ENCODE measurements at places on chromosomes 2 and 18. TPM values are rescaled to one million over a fixed set of nuclear protein-coding genes. Genes with fewer than 3 reads are reported as not detected.

SIX3 gene
- total RNA-seq = not detected

SPATA3 gene
- not detected for total RNA-seq

GEN1 gene
- total RNA-seq = 9.6 TPM

POU3F3 gene
- total RNA-seq = not detected

CFC1B gene
- not detected for total RNA-seq

CD8B gene
- 10.6 TPM for total RNA-seq

DNA sequence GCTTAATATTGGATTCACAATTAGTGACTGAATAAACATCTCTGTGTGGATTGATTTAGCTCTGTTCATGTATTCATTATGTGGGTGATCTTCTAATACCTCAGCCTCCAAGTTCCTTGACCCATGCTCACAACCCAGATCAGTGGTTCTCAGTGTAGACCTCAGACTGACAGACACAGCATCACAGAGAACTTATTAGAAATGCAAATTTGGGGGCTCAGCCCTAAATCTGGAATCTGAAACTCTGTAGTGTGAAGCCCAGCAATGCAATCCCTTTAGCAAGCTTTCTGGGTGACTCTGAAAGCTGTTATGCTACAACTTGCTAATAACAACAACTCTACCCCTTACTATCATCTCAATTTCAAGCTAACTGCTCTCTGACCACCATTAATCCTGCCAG lies 273.1 kb upstream of the FANCL start:
- no peak for DNase-seq

- no peak for DNase-seq
Measured at GRCh38 chr2:226905718-226906117, 69.9 kb downstream of the RHBDD1 start.

DNA sequence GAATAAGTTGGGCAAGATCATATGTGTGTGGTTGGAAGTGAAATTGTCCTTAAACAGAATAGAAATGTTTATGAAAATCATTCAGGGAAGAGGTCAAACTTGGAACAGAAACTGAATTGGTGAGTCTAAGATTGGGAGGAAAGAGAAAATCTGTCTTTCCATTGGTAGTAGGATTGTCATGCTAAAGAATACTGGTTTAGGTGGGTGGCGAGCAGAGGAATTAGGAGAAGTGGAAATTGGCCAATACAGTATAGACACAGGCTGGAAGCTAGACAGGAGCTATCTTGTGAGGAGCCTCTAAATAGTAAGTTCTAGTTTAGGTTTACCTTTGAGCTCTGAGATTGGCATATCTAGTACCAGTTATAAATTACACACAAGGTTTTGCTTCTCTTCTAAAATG lies 80.9 kb upstream of the KYNU start:
- no peak for DNase-seq

GRCh38 chr2:61855318-61855613 lies 1.4 kb upstream of the FAM161A start:
- DNase-seq = no peak

- no peak for DNase-seq
Measured at GRCh38 chr18:72652990-72653593, 109.0 kb upstream of the CBLN2 start.

GRCh38 chr2:84969511-84970209 lies 1.3 kb upstream of the KCMF1 start:
- DNase-seq = no peak

GRCh38 chr2:20531633-20532262 lies 84.9 kb downstream of the RHOB start:
- no peak for DNase-seq

DNA sequence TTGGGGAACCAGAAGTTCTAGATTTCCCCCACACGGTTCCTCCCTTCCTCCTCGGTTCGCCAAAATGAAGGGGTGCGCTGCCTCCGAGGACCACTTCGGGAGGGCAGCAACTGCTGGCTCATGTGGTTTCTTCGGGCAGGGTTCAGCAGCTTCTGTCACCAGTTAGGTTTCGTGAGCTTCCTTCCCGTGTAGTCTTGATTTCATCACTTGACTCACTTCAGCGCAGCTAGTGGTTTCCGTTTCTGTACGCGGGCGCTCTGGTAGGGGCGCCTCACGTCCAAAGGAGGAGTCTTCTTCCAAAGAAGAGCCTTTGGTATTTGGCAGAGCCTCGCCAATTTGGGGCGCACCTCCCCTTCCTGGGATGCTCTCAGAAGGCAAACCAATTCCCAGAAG lies 485 bp upstream of the GALNT3 start:
- DNase-seq = no peak

DNA sequence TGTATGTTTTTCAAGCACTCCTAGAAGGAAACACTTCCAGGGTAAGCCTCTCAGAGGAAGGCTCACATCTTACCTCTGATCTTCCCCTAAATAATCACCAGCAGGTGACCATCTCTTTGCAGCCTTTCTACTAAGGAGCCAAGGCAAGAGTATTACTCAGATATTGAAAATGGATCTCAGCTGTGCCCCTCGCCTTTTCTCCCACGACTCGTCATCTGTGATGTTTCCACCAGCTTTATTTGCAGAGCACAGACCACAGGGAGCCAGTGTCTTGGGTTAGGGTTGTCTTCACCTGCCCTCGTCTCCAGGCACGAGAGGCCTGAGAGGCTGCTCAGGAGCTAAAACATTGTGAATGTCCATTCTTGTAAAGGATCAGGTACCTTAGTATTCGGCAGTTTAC lies 16.9 kb upstream of the SCLY start:
- no peak for DNase-seq

DNA sequence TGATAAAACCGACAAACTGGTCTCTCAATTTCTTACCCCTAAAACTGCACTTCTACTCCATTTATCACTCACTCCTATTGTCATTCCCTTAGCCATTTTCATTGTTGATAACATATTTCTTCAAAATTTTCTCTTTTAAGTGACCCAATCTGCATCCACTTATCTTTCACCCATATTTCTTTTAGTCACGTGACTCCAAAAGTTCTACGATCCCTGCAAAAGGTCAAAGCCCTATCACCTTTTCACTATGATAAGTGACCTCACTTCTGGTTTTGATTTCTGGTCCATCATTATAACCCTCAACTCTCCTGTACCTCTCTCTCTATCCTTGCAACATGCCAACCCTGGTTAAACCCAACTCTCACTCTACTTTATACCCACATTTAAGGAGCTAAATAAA lies 49.1 kb downstream of the LRATD1 start:
- DNase-seq = no peak

- no peak for DNase-seq
Measured at GRCh38 chr2:160334028-160334741, 134.1 kb upstream of the ITGB6 start.

- DNase-seq = no peak
Measured at GRCh38 chr18:49646873-49647272, 85.0 kb downstream of the LIPG start.

DNA sequence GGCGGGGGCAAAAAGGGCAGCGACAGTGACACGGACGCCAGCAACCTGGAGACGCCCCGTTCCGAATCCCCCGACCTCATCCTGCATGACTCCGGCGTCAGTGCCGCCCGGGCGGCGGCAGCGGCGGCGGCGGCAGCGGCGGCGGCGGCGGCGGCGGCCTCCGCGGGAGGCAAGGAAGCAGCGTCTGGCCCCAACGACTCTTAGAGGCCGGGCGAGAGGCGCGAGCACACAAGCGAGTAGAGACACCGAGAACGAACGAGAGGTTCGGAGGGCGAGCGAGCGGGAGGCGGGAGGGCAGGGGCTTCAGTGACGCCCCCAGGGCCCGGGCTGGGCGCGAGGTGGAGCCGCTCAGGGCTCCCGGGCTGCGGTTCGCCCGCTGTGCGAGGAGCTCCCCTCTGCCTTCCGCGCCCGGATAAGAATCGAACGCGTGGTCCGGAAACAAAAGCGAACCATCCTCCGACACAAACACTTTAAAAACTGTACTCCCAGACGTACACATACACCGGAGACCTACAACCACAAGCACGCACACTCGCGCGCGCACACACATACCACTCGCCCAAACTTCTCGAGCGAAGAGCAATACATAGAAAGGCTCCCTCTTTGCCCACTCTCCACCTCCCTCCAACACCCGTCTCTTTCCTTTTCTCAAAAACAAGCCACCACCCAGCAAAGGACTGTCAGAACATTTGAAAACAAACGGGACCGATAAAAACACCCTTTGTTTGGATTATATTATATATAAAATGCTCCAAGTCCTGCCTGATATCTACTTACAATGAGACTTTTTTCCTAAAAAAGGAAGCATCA lies 2.8 kb downstream of the SP9 start:
- DNase-seq = no peak

Measured in vagina (tissue), 2 donors.